ENCODE measurements at places on chromosomes 11 and 22.

- peak; percentile 58 for DNase-seq
These were observed 26.9 kb downstream of the SNAP29 start for GRCh38 chr22:20885557-20886323.

- no peak for DNase-seq
These were observed 3.4 kb downstream of the SIK2 start for GRCh38 chr11:111605681-111606080.

GRCh38 chr11:6111673-6112072 lies 4.2 kb downstream of the OR56B4 start:
- DNase-seq, result no peak

- DNase-seq, result no peak
These were observed 11.3 kb downstream of the IZUMO1R start for GRCh38 chr11:94315664-94316063.

GRCh38 chr11:73204711-73205121 lies 13.4 kb upstream of the P2RY2 start:
- no peak for DNase-seq
